Skin of body (tissue), 3 donors: ENCODE measurements at places on chromosomes 16 and 17.
A peak's percentile ranks its signal among the peaks of the same experiment; 100 is the strongest.

GRCh38 chr16:86598607-86599565 lies 20.5 kb downstream of the FOXL1 start:
- DNase-seq = no peak

- peak; percentile 74 for DNase-seq
Observed at GRCh38 chr17:69501591-69502468, 87.3 kb downstream of the MAP2K6 start.

- no peak for DNase-seq
Observed at GRCh38 chr17:28227316-28228108, 91.5 kb upstream of the TMEM97 start.

DNA sequence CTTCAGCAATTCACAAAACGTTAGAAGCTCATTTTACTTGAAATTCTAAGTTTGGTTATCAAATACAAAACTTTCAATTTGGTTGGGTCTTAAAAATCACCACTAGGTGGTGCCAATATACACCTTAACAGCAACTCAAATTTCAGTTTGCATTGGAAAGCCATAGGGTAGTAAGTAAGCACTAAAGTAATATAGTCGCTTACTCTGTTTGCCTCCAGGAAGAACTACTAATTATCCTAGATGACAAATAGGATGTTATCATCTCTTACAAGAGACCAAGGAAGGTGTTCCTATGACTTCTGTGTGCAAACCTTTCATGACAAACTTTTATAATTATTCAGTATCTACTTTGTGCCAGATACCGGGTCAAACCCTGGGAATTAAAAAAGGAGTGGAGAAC lies 93.3 kb downstream of the MYO1D start:
- peak; percentile 27 for DNase-seq

DNA sequence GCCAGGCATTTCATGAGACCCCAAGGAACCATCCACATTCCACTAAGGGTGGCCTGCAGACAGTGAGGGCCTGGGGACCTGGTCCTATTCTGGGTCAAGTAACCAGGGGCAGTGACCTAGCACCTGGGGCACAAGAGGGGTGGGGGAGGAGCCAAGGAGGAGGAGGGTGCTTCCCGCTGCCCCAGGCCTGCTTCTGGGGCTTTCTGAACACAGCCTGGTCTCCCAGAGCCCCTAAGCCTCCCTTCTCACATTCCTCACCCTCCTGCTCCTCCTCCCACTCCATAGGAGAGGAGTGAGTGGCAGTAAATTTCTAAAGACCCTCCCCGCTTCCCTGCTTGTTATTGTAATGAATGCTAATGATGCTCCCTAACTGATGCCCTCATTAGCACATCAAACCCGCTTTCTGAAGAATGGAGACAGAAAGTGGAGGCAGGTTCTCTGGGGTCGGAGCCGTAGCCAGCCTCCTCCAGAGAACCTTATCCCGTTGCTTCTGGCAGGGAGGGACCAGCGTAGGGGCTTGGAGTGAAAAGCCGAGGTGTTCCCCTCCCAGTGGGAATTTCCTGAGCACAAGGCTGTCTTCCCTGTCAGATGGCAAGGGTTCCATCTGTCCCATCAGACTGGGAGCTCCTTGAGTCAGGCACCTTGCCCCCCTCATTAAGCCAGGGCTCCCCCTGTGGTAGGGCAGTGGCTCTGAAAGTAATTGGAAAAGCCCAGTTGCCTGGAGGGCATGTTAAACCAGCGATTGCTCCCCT lies 3.7 kb upstream of the SRCIN1 start:
- no peak for DNase-seq

- no peak for DNase-seq
Observed at GRCh38 chr16:79411805-79412204, 188.7 kb downstream of the MAF start.

DNA sequence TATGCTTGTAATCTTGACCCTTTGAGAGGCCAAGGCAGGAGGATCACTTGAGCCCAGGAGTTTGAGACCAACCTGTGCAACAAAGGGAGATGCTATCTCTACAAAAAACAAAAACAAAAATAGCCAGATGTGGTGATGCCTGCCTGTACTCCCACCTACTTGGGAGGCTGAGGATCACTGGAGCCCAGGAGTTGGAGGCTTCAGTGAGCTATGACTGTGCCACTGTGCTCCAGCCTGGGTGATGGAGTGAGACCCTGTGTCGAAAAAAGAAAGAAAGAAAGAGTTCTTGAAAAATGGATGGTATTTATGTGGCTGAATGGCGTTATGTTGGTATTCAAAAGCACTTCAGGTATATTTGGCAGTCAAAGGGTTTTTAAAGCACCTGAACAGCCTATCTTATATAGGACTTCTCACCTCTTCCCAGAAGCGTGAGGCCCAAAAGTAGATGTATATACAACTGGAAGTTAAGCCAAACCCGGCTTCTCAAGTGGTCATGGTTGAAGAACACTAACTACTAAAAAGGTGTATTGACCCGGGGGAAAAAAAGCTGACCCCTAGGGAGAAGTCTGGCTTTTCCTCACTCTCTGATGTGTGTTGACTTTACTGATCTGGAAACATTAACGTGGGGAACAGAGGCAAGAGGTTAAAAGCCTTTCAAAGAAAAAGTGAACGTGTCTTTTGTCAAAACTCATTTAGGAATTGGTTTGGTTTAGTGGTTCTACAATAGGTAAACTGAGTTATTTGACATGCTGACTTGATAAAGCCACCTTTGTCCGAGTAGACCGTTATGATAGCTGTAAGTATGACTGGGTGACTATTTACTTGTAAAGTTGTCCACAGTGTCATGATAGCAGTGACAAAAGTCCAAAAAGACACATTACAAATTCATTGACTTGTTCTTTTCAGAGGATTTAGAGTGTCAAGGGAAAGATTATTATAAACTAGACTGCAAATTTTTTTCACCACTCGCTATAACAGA lies 183.4 kb downstream of the IRX3 start:
- no peak for DNase-seq

GRCh38 chr17:40063187-40063771 lies 514 bp downstream of the THRA start:
- peak; percentile 22 for DNase-seq

DNA sequence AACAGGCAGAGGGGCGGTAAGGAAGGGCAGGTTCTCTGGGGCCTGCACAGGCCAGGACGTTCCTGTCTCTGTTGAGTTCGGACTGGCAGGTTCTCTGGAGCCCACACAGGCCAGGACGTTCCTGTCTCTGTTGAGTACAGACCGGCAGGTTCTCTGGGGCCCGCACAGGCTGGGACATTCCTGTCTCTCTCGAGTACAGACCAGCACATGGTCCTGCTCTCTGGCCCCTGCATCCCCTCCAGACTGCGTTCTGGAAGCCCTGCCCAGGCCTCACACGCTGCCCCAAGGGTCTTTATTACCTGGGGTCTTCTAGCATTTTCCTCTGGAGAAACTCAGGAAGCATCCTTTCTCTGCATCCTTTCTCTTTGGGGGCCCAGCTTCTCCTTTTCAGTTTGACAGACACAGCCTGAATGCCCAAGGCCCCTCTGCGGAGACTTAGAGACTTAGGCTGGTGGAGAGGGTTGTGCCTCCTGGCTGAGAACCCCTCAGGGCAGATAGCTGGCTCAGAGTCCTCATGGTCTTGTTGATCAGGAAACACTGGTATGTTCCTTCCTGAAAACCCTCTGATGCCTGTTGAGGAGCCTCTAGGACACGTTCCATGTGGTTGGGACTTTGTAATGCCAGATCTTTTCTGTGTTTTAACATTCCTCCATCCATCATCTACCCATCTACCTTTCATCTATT lies 18.0 kb upstream of the GSE1 start:
- DNase-seq = no peak

- DNase-seq = no peak
Observed at GRCh38 chr16:25256695-25257469, 763 bp downstream of the ZKSCAN2 start.

DNA sequence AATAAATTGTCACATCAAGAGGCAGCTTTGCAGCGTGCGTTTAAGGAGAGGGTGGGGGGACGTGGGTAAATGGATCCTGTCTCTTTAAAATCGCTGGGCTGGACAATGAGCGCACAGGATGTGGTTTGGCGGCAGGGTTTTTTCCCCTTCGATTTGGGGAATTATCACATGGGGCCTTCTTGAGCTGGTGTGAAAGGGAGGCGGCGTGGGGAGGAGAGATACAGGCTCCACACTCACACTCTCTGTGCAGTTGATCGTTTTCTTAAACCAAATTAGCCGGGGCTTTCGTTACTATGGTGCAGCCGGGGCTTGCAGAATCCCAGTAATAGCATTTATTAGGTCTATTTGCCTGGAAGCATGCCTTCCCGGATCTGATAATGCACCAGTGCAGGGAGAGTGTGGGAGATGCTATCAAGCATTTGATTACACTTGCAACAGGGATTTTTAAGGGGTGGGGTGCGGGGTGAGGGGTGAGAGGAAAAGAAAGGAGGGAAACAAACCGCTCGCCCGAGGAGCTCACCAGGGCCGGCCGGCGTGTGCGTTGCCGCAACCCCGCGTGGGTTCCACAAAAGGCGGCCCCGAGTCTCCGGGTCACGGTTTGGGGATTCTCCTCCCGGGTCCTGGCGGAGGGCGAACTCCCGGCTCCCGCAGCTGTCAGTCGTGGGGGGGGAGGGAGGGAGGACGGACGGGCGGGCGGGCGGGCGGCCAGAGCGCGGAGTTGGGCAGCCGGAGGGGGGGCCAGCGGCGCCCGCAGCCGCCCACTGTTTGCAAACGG lies 58.8 kb upstream of the GSE1 start:
- peak; percentile 67 for DNase-seq

GRCh38 chr17:41689497-41690299 lies 1.0 kb downstream of the EIF1 start:
- peak; percentile 59 for DNase-seq

DNA sequence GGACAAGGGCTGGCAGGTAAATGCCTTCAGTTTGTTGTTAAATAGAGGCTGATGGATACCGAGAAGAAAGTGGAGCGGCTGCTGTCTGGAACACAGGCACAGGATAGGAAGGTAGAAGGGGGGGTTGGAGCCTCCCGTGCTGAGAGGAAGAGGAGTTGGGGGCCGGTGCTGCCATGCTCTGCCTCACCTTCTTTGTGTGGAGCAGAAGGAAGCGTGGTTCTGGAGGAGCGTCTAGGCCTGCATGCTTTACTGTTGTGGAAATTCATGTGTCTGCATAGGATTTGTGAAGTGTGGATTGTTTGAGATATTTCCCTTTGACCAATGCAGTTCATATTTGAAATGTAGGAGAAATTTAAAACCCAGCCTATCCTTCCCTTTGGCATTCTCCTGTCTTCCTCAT lies 52.3 kb downstream of the FOXK2 start:
- no peak for DNase-seq

- DNase-seq = no peak
Observed at GRCh38 chr17:70318051-70318450, 148.7 kb downstream of the KCNJ2 start.

GRCh38 chr17:56823848-56824247 lies 9.9 kb downstream of the C17orf67 start:
- no peak for DNase-seq

DNA sequence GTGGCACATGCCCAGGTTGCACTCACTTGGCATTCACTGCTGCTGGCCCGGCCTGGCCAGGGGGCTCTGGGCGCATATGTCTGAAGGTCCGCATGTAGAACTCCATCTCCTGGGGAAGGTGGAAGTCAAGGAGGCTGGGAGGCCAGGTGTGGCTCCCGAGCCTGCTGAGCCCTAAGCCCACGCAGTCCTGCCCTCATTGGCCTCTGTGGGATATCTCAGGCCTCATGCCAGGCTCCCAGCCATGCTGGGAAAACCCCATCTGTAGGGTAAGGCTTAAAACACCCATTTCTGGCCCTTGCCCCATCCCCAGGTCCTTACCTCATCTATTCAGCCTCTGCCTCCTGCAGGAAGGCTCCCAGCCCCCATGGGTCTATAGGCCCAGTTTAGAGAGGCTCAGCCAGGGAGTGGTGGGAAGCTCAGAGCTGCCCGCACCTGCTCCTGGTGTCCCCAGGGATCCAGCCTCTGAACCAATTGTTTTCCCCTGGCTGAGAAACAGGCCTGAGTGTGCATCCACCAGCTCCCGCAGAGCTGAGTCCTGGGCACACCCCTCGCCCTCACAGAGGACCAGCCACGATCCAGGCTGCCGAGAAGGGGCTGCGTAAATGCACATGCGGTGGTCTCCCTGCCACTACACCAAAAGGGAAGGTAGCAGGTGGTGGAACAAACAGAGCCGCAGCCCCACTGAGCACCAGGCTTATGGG lies 2.3 kb upstream of the TPPP3 start:
- no peak for DNase-seq

GRCh38 chr17:43212641-43213490 lies 1.2 kb downstream of the TMEM106A start:
- DNase-seq = no peak

DNA sequence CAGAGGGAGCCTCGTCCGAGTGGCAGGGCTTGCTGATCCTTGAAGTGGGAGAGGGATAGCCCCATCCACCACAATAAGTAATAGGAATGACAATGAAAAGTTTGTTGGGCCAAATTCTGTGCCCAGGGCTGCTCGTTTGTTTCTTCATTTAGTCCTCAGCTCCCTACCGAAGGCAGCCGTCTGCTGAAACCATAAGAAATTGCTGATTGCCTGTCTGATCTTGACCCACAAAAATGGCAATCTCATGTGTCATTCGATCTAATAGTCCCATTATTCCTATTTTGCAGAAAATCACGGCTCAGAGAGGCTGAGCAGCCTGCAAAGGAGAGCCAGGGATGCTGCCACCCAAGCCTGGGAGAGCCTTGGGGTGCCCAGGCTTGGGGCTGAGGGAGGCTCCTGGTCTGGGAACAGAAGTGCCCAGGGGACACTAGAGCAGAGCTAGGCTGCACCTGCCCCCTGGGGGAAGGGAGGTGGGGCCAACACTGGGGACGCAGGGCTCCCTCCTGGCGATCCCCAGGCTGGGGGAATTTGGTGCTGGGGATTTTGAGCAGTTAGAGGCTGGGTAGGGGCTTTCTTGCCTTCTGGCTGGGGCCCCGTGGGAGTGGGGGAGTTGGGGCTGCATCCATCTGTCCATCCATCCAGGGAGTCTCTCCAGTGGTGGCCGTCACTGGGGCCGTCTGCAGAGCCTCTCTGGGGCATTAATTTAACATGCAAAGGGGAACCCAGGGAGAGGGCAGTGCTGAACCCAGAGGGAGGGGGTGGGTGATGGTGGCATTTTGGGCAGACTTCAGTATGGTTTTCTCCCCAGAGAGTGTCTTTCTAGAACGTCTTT lies 53.5 kb downstream of the SOCS1 start:
- DNase-seq = no peak

DNA sequence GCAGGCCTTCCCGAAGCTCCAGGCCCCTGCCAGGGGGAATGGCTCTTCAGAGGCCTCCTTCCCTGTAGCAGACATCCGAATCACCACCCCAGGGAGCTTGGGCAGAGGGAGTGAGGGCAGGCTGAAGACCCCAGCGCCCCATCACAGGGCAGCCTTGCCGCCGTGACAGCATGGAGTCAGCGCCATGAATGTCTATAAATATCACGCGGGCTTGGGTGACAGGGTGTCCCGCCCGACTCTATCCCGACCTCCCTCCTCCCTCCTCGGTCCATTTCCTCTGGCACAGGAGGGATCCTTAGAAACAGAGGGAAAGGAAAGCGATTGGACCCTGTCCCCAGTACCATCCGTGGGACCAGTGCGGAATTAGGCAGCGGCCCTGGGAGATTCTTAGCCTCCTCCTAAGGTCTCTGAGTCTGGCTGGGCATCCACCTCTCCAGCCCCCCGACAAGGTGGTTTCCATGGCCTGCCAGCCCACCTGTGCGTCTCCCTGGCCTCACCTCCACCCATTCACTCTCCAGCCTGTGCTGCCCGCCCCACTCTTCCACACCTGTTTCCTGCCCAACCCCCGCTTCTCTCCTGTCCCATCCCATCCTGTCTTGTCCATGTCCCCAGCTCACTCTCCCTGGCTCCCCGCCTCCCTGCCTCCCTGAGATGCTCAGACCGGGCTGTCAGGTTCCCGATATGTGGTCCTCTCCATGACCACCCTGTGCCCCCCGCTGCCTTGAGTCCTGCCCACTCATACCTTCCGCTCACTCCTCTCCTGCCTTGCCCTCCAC lies 5.1 kb downstream of the ATP2A1 start:
- DNase-seq = no peak
